ENCODE measurements at places on chromosomes 13 and 19.

- H3K27ac ChIP-seq = no peak overlapping the region
- H3K4me3 ChIP-seq = no peak overlapping the region
- H3K36me3 ChIP-seq = peaks cover 3% of the 10 kb centered on the region
- no peaks in the 10 kb centered on the region for H3K27me3 ChIP-seq
Measured at GRCh38 chr13:29195456-29195855, 375.3 kb downstream of the MTUS2 start.

- H3K27ac ChIP-seq = peak overlapping the region; percentile 48
- H3K27me3 ChIP-seq = no peaks in the 10 kb centered on the region
- no peak overlapping the region for H3K4me3 ChIP-seq
- no peak for DNase-seq
Measured at GRCh38 chr19:44957526-44957925, 2.3 kb downstream of the CLPTM1 start.

- H3K27ac ChIP-seq = no peak overlapping the region
- H3K4me3 ChIP-seq = no peak overlapping the region
- H3K36me3 ChIP-seq = peaks cover 38% of the 10 kb centered on the region
- no peaks in the 10 kb centered on the region for H3K27me3 ChIP-seq
- no peak for DNase-seq
Measured at GRCh38 chr13:40813667-40814454, 24.4 kb downstream of the SLC25A15 start.

- no peaks in the 10 kb centered on the region for H3K4me1 ChIP-seq
- H3K27ac ChIP-seq = no peak overlapping the region
- no peaks in the 10 kb centered on the region for H3K27me3 ChIP-seq
- DNase-seq = no peak
- H3K36me3 ChIP-seq = no peaks in the 10 kb centered on the region
Measured at GRCh38 chr13:92315265-92315664, 911.3 kb upstream of the GPC6 start.

- no peaks in the 10 kb centered on the region for H3K4me1 ChIP-seq
- H3K27me3 ChIP-seq = peaks cover 6% of the 10 kb centered on the region
- no peak for DNase-seq
- H3K4me3 ChIP-seq = no peak overlapping the region
- H3K27ac ChIP-seq = no peak overlapping the region
- H3K36me3 ChIP-seq = no peaks in the 10 kb centered on the region
Measured at GRCh38 chr13:42625611-42626010, 51.7 kb downstream of the TNFSF11 start.

DNA sequence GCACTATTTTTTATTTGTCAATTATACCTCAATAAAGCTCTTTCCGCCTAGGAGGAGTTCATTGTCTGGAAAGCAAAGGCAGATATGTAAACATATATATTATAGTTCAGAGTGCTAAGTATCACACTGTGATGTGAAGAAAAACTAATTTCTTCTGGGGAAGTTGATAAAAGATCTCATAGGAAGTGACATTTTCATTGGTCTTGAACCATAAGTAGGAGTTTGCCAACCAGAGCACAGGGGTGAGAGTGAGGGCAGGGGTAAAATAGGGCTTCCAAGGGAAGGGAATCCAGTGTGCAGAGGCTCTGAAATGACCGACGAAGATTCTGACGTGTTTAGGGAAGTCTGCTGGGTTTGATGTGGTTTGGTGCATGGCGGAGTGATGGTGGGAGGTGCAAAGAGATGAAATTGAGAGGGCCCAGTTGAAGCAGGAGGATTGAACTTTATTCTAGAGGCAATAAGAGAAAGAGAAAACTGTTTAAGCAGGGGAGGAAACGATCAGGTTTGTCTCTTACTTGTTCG is 780 bp upstream of the GTF2F2 start:
- peaks cover 5% of the 10 kb centered on the region for H3K4me1 ChIP-seq
- no peaks in the 10 kb centered on the region for H3K27me3 ChIP-seq
- H3K27ac ChIP-seq = no peak overlapping the region

GRCh38 chr19:28700176-28700575 is 512.8 kb downstream of the UQCRFS1 start:
- H3K4me3 ChIP-seq = no peak overlapping the region
- no peaks in the 10 kb centered on the region for H3K27me3 ChIP-seq
- no peak for DNase-seq
- no peak overlapping the region for H3K27ac ChIP-seq
- no peaks in the 10 kb centered on the region for H3K4me1 ChIP-seq

DNA sequence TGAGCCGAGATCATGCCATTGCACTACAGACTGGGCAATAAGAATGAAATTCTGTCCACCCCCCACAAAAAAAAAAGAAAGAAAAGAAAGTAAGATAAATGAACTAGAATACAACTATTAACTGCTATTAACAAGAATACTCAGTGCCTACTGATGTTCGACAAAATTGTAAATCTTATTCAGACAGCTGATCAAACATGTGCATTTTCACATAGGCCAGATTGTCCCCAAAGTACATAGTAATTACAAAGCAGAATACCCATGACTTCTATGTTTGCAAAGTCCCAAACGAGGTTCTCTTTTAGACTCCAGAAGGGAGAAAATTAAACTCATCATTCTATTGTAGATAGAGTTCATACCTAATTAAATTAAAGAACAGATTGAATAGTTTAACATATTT is 113.4 kb downstream of the UFM1 start:
- H3K27me3 ChIP-seq = peaks cover 2% of the 10 kb centered on the region
- no peak for DNase-seq
- no peaks in the 10 kb centered on the region for H3K4me1 ChIP-seq
- no peak overlapping the region for H3K27ac ChIP-seq

GRCh38 chr13:113275387-113275786 is 21.7 kb upstream of the LAMP1 start:
- H3K4me1 ChIP-seq = no peaks in the 10 kb centered on the region
- H3K27me3 ChIP-seq = no peaks in the 10 kb centered on the region
- H3K27ac ChIP-seq = no peak overlapping the region
- H3K4me3 ChIP-seq = no peak overlapping the region
- peak; percentile 43 for DNase-seq

GRCh38 chr13:24254146-24254841 is 55.1 kb upstream of the C1QTNF9 start:
- peak; percentile 86 for DNase-seq
- peaks cover 54% of the 10 kb centered on the region for H3K36me3 ChIP-seq
- H3K27ac ChIP-seq = peak overlapping the region; percentile 95
- no peaks in the 10 kb centered on the region for H3K27me3 ChIP-seq
- peak overlapping the region; percentile 87 for H3K4me3 ChIP-seq
- H3K4me1 ChIP-seq = peaks cover 73% of the 10 kb centered on the region

Data from activated CD4-positive, alpha-beta memory T cell treated with anti-CD3 and anti-CD28 coated beads for 36 hours (primary cell).